Fibroblast of lung (primary cell): ENCODE measurements at places on chromosomes 1 and 21. TPM values are rescaled to one million over a fixed set of nuclear protein-coding genes. Genes with fewer than 3 reads are reported as not detected.

Gene FCRL1
- not detected in 2 replicates for total RNA-seq

Gene PLPP3
- 170 and 343 TPM in 2 replicates for total RNA-seq

- no peak overlapping the region for H3K27ac ChIP-seq
- no peaks in the 10 kb centered on the region for H3K36me3 ChIP-seq
- H3K4me1 ChIP-seq, result no peaks in the 10 kb centered on the region
- no peaks in the 10 kb centered on the region for H3K27me3 ChIP-seq
- no peak overlapping the region for H3K4me3 ChIP-seq
- no peak for DNase-seq
Observed at GRCh38 chr1:212269306-212269705, 15.9 kb upstream of the PPP2R5A start.

DNA sequence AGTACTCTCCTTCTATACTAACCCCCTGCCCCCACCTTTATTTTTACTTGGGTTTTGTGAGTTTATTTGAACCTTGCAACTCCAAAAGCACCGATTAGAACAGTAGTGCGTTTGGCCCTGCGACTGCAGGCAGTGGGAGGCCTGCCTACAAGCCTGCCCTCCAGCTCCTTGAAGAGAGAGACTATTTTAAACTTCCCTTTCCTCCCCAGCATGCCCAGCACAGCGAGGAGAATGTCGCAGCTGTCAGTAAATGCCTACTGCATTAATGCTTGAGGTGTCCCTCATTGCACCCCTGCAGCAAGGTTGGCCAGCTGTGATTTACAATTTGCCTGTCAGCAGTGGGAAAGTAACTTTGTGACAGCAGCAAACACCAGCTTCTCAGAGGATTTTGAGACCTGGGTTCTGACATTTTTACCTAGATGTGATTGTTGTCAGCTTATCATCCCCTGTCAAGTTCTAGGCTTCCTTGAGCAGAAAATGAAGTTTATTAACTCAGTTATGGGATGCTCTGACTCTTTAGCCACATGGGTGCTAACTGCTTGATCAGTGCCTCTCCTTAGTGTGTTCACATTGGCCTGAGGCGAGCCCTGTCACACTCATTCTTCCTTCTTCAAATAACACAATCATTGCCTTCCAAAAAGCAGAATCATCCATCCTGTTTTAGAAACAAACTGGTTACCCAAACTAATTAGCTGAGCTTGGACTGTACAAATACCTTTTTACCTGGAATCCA, 170.6 kb downstream of the PDE4B start:
- DNase-seq, result no peak
- H3K36me3 ChIP-seq, result no peaks in the 10 kb centered on the region
- no peak overlapping the region for H3K4me3 ChIP-seq
- no peaks in the 10 kb centered on the region for H3K4me1 ChIP-seq
- H3K27me3 ChIP-seq, result no peaks in the 10 kb centered on the region

DNA sequence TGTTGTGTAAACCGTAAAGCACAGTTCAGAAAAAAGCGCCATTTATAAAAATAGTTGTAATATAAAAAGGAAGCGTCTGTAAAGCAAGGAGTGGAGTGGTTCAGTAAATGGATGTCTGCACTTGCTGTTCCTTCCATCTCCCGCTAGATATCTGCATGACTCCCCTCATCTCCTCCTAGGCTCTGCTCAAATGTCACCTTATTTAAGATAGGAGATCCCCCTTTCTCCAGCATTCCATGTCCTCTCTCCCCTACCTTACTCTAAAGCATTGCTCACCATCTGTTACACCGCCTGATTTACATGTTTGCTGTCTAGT, 745 bp downstream of the MUL1 start:
- peaks cover 3% of the 10 kb centered on the region for H3K36me3 ChIP-seq
- peaks cover 2% of the 10 kb centered on the region for H3K4me1 ChIP-seq
- H3K27ac ChIP-seq, result peak overlapping the region; percentile 91
- no peaks in the 10 kb centered on the region for H3K27me3 ChIP-seq

DNA sequence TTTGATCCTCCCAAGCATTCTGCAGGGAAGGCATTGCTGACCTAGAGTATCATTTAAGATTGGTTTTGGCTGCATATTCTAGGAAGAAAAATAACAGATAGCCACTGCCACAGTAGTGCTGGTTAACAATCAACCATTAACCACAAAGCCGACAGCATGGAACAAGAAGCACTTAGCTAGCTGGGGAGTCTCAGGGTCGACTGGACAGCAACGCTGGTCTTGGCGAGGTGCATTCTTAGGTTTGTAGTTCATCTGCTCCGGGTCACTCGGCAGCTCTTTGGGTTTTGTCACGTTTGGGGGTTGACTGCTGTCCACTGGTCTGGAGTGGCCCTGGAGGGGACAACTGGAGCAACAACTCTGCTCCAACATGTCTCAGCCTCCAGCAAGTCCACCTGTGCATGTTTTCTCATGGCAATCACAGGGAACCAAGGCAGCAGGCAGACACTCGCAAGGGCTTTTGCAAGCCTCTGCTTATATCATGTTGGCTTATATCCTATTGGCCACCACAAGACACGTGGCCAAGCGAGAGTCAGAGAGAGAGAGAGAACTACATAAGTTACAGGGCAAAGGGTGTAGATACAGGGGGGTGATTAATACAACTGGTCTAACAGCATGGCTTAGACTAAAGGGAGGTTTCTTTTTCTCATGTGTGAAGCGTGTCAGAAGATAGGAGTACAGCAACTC, 99.5 kb downstream of the LACTBL1 start:
- no peak overlapping the region for H3K27ac ChIP-seq
- no peak for DNase-seq
- no peaks in the 10 kb centered on the region for H3K36me3 ChIP-seq
- peaks cover 6% of the 10 kb centered on the region for H3K4me1 ChIP-seq
- no peaks in the 10 kb centered on the region for H3K27me3 ChIP-seq

GRCh38 chr1:168004531-168004930, 67.7 kb upstream of the MPC2 start:
- no peak overlapping the region for H3K4me3 ChIP-seq
- no peak for DNase-seq
- no peaks in the 10 kb centered on the region for H3K4me1 ChIP-seq
- no peaks in the 10 kb centered on the region for H3K27me3 ChIP-seq

GRCh38 chr1:183674339-183674738, 21.2 kb upstream of the APOBEC4 start:
- peak; percentile 25 for DNase-seq
- no peaks in the 10 kb centered on the region for H3K36me3 ChIP-seq
- H3K4me1 ChIP-seq, result no peaks in the 10 kb centered on the region

DNA sequence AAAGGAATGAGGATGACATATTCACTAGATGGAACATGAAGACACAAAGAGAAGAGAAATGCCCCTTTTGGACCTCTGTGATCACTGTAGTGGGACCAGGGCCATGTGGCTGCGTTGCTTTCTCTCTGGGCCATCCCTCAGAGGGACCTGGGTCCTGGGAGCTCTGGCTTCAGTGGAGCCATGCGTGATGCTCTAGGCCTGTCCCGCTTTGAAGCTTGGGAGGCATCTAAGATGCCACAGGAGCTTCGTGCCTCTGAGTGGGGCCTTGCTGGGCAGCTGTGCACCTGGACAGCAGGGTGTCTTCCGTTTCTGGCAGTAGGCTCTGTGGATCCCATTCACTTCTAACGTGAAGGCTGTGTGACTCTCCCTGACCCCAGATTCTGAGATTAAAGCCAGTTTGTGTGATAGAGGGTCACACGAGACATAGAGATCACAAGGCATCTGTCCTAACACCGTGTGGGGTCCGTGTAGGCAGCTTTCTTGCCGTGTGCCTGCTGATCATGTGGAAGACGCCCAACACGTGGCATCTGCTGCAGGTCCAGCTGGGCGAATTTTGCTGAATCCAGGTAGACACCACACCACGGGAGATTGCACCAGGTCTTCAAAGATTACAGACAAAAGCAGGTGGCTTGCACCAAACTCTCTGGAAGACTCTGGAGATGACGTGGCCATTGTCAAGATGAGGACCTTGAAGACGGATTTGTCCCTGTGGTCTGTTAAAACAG, 17.2 kb upstream of the PRSS38 start:
- H3K36me3 ChIP-seq, result no peaks in the 10 kb centered on the region
- H3K27me3 ChIP-seq, result peaks cover 3% of the 10 kb centered on the region
- H3K27ac ChIP-seq, result no peak overlapping the region
- DNase-seq, result no peak
- H3K4me3 ChIP-seq, result no peak overlapping the region

DNA sequence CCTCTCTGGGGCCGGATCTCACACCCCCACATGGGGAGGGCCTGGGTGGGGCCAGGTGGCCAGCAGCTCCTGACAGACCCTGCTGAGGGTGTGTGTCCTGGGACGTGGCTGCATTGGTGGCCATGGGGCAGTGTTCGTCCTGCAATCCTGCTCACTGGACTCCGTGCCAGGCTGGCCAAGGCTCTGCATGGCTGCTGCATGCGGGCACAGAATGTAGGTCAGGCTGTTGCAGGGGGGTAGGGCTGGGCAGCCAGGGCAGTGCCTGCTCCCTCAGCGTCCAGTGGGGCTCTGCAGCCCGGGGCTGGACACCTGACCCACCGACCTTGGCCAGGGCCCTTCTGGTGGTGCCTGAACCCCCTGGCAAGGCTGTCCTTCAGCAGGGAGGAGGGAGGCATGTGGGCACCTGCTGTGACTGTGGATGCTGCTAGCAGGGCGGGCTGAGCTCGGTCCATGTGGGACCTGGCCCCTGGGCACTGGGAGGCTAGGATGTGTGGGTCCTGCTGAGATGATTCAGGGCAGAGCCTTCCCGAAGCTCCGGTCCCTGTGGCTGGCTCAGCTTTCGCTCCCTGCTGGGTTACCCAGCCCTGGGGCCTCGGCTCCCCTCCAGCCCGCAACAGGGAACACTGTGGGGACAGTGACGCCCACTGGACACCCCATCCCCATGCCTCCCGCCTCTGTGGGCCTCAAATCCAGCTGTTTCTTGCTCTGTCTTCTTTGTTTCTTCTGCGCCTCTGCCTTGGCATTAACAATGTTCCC, 14.9 kb upstream of the PLCH2 start:
- no peaks in the 10 kb centered on the region for H3K4me1 ChIP-seq
- DNase-seq, result no peak
- H3K27me3 ChIP-seq, result peaks cover 16% of the 10 kb centered on the region
- no peaks in the 10 kb centered on the region for H3K36me3 ChIP-seq
- no peak overlapping the region for H3K27ac ChIP-seq
- no peak overlapping the region for H3K4me3 ChIP-seq
